Activated B cell treated with CpG ODN at 0.5 μM for 24 hours (primary cell): ENCODE measurements at places on chromosomes 3 and 15.

GRCh38 chr3:83438188-83438587, 1520.6 kb upstream of the CADM2 start:
- DNase-seq = no peak

DNA sequence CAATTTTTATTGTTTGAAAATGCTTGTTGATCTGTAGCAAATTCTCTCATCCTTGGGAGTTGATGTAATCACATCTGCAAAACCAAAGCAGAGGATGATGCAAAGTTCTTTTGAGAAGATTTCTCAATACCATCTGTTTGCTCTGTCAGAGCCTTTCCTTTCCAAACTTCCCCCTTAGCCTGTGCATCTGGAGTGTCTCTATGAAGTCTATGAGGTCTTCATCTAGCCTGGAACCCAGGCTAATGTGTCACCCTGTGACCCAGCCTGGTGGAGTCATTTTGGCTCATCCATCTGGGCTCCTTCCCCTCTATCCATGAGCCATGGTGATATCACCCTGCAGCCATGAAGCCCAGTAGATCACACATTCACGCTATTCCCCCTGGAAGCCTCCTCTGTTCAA, 123.2 kb upstream of the SLC7A14 start:
- DNase-seq = no peak

GRCh38 chr3:185067173-185067572, 85.7 kb downstream of the C3orf70 start:
- no peak for DNase-seq

DNA sequence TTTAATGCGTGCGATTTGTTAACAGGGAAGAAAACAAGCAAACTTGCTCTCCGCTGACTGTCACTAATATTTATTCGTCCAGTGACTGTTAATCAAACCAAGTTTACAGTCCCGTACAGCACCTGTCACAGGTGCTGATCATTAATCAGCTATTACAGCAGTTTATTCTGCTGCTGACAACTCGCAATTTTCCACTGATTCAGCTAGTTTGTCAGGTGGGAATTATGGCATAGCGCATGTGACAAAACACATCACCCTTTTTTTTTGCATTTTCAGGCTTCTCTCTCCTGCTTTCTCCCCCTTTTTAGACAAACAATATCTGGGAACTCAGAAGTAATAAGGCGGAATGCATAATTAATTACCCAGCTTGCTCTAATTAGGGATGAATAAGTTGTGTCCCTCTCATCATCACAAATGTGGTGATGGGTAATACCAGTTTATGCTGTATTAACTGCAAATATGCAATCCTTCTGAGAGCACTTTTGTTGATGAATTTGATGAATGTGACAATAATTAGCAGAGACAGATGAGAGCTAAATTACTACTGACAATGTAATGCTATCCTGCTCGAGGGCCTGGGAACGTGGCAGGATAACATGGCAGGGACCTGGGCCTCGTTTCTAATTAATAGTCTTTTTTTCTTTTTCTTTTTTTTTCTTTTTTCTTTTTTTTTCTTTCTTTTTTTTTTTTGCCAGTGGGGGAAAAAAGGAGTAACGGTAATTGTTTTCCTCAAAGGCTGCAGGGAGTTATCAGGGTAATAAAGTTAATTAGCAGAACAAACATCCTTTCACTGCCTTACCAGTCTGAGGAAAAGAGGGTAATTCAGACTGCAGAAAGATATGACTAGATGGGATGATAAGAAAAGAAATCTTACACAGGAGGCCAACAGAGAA, 150.3 kb upstream of the SOX2 start:
- DNase-seq = no peak

GRCh38 chr3:31980530-31981205, 394 bp downstream of the OSBPL10 start:
- peak; percentile 69 for DNase-seq

GRCh38 chr3:39548282-39548681, 80.8 kb downstream of the MOBP start:
- no peak for DNase-seq

DNA sequence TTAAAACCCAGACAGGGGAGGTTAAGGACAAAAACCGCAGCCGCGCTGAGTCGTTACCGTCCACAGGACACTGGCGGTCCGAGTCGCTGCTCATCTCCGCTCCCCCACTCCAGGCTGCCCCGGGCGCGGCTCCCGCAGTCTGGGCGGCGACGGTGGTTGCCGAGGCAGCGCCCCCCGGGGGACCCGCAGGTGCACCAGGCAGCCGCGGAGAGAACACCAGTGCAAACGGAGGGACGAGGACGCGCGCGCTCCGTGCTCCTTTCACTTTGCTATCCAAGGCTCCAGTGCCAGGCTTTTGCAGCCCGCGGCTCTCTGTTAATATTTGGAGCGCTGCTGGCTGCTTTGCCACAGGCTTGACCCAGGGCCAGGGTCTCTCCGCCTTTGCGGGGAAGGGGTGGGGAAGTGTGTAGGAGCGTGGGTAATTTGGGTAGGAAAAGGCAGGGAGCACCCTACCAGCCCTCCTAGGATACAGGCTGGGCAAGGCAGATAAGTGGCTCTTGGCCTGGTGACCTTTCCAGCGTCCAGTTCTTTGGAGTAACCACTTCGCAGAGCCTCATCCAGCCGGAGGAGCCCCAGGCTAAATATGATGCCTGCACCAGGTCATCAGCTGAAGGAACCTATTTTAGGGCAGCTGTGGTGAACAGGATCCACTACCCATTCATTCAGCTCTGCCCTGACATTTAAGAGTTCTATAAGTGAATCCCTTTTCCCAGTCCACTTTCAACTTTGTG, at the start of gene GADL1:
TSS of gene GADL1 (minus strand) at position 141 of the 731 bp plus-strand sequence. CDS start at position 94, 47 bp downstream.
- DNase-seq = no peak

DNA sequence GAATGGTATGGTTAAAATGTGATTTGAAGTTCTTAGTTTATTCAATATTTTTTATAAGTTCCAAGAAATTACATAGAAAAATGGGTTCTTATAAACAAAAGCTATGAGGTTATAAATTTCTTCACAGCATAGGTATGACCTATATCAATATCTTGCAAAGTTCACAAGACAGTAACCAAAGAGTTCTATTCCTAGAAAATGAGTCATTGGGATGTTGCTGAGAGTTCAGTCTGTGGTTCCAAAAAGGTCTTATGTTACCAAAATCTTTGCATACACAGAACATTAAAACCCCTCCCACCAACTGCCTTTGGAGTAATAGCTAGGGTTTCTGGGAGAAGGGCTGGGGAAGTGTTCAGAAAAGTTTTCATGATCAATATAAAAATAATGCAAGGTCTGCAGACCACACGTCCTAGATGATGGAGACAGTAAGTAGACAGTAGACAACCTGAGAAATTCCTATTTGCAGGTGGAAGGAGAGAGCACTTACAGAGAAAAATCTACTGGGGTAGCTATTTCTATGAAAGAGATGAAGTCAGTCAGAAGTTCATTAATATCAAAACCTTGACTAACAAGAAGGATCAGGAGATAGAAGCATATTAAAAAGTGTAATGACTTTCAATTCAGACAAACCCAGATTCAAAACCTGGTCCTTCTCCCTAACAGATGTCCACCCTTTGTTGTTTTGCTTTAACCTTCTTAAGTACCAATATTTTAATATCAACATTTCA, 279.3 kb downstream of the KCNH8 start:
- no peak for DNase-seq

- DNase-seq = no peak
Observed at GRCh38 chr3:111610189-111610588, 15.0 kb upstream of the ZBED2 start.

DNA sequence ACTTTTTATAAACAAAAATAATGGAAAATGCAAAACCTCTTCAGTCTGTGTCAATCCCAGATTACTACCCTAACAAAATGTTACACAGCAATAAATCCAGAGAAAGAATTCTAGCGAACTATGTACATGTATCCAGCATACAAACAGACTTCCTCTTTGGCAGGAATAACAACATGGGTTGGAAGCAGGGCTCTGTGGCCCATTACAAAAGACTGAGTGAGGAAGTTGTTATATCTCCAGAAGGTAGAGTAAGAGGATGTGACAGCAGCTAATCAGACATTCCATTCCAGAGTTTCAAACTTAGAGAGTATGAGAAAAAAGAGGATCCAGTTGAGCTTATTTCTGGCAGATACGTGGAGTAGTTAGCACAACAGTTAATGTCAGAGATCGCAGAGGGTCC, 294.0 kb upstream of the PLSCR5 start:
- no peak for DNase-seq

- no peak for DNase-seq
Observed at GRCh38 chr3:189964623-189965332, 155.9 kb downstream of the P3H2 start.

DNA sequence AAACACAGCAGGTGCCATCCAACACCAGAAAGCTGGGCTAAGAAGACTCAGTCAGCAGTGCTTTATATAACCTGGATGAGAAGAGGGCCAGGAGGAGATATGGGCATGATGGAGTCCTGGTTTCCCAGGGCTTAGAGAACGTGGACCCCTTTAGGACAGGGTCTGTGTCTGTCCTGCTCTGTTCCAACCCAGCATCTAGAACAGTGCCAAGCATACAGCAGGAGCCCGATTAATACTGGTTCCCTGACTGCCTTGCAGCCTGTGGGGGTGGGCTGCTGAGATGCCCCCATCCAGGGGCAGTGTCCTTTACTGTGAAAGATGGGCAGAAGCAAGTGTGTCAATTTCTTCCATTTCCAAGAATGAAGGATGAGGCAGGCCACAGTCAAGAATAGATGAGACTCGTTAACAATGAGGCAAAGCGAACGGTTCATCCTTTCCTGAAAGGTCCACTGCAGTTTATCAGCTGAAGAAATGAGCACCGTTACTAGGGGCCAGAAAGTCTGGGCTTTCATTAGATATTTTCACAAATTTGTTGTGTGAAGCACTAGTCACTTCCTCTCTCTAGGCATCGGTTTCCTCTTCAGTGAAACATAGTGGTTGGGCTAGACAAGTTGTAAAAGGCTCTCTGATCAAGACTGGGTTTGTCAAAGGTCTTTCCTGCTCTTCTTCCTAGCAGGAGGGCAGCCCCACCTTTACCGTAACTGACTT, 72.0 kb upstream of the HERC1 start:
- DNase-seq = no peak

DNA sequence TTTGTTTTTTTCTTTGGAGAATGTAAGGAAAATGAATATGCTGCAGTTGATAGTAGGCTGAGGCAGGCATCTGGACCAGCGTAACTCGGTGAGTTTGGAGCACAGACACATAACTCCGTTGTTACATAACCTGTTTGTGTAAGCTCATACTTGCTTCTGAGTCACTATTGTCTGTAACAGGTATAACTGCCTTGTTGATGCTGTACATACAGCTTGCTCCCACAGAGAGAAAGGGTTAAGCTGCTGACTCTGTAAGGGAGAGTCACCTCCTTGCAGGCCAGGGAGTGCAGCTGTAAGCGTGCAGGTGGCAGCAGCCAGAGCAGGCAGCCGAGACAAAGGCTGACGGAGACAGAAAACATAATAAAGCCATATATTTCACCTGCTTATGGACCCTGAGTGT, 20.4 kb downstream of the RETNLB start:
- DNase-seq = no peak

DNA sequence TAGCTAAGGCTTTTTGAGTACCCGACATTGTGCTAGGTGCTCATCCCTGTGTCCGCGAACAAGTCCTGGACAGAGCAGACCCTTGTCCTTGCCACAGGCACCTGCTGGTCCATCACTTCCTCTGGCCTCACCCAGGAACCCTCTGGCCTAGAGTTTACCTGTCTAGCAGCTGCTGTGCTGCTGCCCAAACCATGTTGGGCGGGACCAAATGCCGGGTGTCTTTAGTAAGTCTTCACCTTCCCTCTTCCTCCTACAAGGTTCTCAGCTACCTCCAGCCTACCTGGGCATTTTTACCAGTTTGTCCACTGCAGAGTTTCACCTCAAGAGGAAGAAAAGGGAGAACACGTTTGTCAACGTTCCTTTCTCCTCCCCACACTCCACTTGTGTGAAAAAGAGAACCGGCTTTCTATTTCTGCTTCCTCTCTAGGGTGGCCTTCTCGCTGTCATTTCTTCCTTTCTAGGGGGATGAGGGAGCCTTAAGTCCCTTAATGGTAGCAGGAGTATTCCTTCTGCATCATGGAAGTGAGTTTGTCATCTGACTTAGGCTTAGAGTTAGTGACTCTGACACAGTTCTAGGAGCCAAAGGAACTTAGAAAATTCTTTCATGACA, 80.4 kb upstream of the GCNT3 start:
- no peak for DNase-seq

- DNase-seq = no peak
Observed at GRCh38 chr3:192847941-192848340, 69.7 kb downstream of the MB21D2 start.

GRCh38 chr3:40432793-40433192, 24.3 kb upstream of the RPL14 start:
- DNase-seq = no peak

DNA sequence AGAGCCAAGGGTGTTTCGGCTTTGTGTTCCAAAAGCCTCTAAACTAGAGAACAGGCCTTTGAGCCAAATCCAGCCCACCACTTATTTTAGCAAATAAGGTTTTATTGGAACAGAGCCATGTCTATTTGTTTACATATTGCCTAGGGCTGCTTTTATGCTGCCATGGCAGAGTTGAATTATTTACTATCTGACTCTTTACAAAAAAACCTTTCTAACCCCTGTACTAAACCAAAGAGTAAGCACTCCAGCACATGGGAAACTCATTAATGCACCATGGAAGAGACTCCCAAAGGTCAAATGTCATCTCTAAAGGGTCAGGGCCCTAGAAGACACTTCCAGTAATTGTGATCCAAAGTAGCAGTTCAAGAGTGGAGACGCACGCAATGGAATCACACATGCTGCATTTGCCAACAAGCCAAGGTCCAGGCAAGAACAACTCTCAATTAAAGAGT, 22.3 kb downstream of the OSBPL10 start:
- DNase-seq = no peak

GRCh38 chr3:12722226-12722625, 36.8 kb downstream of the TMEM40 start:
- DNase-seq = no peak

GRCh38 chr3:71936681-71937080, 151.7 kb upstream of the PROK2 start:
- DNase-seq = no peak

DNA sequence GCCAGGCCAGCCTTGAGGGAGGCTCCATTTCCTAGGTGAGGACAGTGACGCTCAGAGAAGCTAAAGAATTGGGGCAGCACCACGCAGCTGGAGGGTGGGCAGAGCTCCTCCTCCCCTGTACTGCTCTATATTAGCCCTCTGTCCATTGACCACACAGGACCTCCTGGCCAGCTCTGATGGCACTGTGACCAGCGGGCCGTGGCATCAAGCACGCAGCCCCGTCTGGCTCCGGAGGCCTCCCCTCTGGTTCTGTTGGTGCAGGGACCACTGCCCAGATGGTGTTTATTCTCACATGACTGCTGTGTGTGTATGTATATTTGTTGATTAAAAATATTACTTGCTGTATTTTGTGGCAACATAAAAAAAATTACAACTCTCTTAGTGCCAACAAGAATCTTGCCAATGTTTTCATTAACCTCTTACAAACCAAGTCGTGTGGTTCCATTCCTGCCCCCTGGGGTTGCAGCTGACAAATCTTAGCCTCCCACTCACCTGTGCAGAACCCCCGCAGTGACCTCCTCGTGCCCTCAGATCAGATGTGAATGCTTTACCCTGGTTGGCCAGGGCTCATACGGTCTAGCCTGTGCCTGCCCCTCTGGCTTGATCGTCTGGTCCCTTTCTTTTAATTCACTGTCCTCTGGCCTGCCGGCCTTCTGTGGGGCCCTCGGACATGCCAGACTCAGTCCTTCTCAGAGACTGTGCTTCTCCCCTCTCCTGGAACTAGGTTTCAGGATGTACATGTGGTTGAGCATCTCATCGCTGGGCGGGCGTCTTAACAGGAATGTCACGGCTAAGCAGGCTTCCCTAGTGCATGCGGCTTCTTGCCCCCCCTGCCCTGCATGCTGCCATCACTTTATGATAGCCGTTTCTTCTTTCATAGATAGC, 14.8 kb downstream of the CHCHD6 start:
- DNase-seq = no peak
